ENCODE measurements at places on chromosomes 11 and 22.

DNA sequence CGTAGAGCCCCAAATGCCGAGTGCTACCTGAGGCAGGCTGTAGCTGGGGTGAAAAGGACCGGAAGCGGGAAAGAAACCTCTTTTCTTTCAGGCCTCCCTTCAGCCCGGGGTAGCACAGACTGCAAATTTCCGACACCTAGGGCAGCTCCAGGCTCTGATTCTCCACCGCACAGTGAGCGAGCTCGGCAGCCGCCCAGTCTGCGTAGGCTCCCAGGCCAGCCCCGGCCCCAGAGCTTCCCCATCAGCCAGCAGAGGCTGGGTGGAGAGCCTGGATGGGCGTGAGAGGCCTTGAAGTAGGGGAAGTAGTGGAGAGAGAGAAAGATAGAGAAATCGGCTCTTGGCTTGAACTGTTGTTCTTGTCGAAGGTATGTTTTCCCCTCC lies 9.3 kb upstream of the PAX6 start:
- no peak for DNase-seq

DNA sequence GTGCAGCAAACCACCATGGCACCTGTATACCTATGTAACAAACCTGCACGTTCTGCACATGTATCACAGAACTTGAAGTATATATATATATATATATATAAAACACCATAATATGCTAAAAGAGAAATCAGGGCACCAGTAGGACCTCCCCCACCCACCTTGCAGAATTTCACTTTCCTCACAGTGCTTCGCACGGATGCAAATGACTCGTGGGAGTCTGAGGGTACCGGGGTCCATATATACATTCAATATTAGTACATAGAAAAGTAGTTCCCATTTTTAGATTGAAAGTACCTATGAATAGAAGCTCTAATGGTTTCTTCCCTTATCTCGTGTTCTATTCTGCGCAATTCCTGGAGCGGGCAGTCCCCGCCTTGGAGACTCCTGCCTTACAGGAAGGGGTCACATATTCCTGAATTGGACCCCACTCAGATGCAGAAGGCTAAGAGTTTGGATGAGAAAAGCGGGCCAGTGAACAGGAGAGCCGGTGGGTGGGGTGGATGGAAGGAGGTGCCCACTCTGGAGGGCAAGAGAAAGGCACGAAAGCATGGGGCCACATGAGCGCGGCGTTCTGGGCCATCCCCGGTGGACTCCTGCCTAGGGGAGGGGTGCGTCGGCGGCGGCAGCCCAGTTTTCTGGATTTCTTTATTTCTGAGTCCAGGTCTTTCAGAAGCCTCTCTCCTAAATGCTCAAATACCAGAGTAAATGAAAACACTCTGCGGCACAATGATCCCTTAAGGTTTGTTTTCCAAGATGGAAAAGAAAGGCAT lies 136.3 kb downstream of the ETS1 start:
- DNase-seq = no peak

DNA sequence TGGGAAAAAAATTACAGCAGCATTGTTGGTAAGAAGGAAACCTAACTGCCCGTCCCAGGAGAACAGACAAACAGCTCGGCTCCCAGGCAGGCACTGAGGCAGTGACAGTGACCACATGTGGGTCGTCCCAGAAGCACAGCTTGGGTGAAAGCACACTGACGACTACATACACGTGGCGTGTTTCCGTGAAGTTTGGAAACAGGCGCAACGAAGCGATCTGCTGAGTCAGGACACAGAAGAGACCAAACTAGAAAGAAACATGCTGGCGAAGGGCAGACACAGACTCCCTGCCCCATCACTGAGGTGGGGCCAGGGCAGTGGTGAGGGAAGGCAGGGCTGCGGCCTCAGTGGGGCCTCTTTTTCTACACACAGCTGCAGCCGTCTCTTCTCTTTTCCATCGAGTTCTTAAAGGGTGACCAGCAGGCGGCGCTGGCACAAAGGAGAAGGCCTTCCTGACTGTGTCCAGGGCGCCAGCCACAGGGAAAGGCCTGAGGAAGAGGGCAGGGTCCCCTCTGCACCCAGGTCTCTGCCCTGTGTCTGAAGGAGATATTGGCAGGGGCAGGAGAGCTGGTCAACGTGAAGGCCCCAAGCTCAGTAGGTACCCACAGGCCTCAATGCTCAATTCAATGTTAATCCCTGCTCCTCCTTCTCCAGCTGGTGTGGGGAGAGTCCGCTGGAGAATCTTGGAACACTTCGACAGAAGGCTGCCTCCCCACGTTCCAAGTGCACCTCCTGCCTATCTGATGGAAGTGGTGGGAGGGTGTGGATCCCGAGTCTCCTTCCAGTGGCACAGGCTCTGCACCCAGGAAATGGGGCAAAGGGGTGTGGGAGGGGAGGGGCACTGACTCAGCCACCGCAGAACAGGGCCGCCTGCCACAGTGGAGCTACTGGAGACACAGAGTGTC lies 19.9 kb downstream of the CARS1 start:
- DNase-seq = peak; percentile 25

DNA sequence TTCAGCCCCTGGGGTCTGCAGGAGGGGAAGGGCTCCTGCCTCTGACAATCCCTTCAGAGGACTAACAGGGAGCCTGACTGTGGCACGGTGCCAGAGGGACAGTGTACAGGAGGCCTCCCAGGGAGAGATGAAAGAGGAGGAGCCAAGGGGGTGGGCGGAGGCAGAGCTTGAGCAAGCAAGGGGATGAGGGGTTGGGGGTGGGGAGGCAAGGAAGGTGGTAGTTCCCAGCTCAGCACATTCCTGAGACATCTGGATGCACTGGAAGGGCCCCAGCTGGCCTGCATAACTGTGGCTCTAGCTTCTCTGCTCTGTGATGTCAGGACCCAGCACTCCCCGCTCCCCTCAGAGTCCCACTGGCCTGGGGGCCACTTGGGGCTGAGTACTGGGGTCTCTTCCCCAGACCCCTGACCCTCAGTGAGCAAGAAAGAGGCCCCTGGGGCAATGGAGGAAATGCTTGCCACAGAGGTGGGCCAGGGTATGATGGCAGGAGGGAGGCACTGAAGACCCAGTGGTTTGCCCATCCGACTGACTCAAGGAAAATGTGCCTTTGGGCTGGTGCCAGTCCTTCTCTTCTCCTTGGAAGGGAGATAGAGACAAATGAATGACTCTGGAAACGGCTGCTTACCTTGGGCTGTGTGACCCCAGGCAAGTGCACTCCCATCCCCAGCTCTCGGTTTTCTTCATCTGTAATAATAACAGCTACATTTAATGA lies 13.3 kb downstream of the CREB3L1 start:
- peak; percentile 83 for DNase-seq

- DNase-seq = peak; percentile 84
These were observed 28.0 kb downstream of the SWAP70 start for GRCh38 chr11:9691865-9692264.

- DNase-seq = peak; percentile 82
These were observed 2.0 kb upstream of the UBXN1 start for GRCh38 chr11:62680825-62681240.

DNA sequence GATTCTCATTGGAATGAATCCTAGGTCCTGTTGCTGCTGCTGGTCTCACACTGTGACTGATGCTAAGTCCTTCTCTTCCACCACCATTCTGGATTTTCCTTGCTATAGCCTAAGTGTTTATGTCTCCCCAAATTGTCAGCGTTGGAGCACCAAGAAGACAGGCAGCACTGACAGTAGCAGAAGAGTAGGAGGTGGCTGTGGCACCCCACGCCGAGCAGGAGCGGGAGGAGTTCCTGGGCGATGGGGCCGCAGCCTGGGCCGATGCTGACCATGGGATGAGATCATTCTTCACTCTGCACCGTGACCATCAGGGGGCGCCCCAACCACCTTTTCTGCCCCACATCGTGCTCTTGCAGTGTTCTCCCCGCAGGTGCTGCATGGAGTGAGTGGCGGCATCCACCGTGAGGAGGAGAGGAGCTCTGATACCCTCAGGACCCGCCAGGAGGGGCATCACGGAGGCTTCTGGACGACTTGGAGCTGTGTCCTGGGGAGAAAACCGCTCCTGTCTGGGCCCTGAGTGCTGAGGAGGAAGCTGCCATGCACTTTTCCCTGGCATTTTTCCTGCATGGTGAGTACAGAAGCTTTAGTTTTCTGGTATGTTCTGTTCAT lies 57.0 kb downstream of the LRRC74B start:
- peak; percentile 24 for DNase-seq

- no peak for DNase-seq
These were observed 66.5 kb upstream of the CEP126 start for GRCh38 chr11:101848262-101848661.

- no peak for DNase-seq
These were observed 27.4 kb upstream of the MYOD1 start for GRCh38 chr11:17691976-17692375.

DNA sequence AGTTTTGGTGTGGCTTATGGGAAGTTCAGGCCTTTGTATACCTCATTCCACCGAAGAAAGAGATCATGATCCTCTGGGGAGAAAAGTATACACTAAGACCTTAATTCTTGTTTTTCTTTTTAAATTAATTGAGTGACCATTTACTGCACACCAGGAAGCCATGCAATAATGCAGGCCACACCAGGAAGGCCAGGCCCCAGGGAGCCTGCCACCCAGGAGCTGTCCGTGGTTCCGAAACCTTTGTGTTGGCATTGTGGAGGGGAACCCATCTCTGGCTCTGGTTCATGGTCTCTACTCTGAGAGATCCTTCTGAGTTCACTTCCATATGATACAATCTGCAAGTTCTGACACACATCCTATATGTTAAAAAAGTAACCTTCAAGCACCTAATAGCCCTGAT lies 291.8 kb downstream of the MIAT start:
- peak; percentile 12 for DNase-seq

DNA sequence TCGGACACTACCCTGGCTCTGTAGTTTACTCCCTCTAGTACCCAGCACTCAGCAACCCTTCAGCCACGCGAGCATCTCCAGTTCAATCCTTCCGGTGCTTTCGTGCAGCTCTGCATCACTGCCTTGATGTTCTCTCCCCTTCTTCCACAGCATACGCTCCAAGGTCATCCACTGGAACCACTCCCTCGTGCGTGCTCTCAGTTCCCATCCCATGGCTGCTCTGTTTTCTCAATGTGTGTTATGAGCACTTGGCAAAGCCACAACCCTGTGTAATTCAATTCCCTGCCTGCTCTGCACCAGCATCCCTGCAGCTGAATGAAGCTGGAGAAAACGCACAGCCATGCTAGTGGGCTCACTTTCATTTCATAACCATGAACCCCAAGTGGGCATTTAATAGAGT lies 38.5 kb upstream of the NFRKB start:
- no peak for DNase-seq

DNA sequence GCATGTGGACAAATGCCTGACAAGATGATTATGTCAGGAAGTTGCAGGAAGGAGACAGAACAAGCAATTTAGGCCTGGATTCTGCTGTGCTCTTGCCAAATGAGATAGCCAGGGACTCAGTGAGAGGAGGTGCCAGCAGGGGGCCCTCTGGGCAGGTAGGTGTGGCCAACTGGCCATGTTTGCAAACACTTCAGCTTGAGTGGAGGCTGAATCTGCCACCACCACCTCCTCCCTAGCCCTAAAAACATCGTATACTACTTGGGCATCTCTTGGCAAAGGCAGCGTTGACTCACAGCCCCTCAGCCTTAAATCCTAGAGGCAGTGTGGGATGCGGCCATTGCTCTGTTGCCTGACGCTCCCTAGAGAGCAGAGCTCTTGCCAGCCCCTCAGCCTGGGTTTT lies 95.1 kb upstream of the PLET1 start:
- DNase-seq = no peak

DNA sequence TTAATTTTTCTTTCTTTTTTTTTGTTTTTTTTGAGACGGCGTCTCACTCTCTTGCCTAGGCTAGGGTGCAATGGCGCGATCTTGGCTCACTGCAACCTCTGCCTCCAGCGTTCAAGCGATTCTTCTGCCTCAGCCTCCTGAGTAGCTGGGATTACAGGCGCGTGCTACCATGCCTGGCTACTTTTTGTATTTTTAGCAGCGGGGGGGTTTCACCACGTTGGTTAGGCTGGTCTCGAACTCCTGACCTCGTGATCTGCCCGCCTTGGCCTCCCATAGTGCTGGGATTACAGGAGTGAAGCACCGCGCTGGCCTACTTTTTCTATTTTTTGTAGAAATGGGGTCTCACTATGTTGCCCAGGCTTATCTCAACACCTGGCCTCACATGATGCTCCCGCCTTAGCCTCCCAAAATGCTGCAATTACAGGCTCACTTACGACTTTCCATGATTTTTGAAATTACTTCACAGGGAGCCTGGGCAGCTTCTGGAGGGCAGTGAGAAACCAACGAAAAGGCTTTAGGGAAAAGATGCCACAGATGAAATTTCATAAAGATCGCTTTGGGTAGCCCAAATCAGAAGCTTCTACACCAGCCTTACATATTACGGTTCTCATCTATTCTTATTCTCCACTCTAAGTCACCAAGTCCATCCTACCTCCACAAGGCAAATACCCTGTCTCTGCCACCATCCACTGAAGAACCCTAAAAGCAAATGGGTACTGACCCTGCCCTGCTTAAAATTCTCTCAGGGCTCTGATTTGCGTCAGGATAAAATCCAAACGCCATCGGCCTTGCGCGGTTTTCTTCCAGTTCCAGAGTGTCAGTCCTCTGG lies 866 bp upstream of the RRM1 start:
- DNase-seq = no peak

DNA sequence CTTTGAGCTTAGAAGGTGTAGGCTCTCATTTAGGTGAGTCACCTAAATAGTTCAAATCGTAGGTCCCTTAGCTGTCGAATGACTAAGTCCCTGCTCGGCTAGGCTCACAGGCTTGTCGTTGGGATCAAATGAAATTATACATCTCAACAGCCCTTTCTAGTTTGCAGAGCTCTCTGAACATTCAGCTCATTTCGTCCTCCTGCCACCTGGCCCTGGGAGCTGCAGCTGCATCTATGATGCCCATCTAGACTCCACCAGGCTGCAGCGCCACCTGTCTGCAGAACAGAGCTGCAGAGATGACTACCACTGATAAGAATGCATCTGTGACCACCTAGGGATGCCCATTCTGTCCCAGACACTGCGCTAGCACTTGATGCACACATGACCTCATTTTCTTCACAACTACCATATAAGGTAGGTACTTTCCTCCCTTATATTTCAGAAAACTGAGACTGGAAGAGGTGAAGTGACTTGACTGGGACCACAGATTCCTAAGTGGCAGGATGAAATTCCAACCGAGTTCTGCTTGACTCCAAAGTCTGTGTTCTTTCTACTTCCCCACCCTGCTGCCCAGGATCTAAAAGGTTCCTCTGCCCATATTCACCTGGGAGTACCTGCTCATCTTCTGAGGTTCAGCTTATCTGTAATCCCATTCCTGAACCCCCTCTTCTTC lies 141.1 kb upstream of the NARS2 start:
- DNase-seq = peak; percentile 97

DNA sequence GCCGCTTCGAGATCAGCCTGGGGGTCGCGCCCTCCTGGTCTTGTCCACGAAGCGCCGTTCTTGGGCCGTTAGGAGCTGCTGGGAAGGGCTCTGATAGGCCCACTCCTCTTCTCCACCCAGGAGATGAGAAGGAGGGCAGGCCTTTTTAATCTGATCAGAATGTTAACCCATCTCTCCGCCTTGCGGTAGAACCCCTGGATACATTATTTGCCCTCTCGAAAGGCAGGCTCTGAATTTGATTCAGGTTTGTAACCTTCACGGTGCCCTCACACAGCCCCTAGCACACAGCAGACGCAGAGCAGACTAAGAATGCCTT lies at the start of gene CCDC83:
CCDC83 (plus strand) TSS at position 43 of the 316 bp plus-strand sequence. CDS start 9,741 bp downstream, outside the sequence.
- DNase-seq = no peak

- peak; percentile 61 for DNase-seq
These were observed 262.3 kb upstream of the MTNR1B start for GRCh38 chr11:92707173-92707619.

Data from renal cortical epithelial cell (primary cell).